ENCODE measurements at places on chromosomes 1 and 21.
A peak's percentile ranks its signal among the peaks of the same experiment; 100 is the strongest.

GRCh38 chr1:27111626-27112573, 43.0 kb downstream of the SLC9A1 start:
- peak; percentile 100 for DNase-seq

- DNase-seq, result no peak
Measured at GRCh38 chr1:198116069-198116468, 40.7 kb upstream of the NEK7 start.

GRCh38 chr1:36734356-36734755, 251.6 kb upstream of the CSF3R start:
- DNase-seq, result no peak

- DNase-seq, result no peak
Measured at GRCh38 chr1:3763351-3764125, 9.0 kb upstream of the SMIM1 start.

DNA sequence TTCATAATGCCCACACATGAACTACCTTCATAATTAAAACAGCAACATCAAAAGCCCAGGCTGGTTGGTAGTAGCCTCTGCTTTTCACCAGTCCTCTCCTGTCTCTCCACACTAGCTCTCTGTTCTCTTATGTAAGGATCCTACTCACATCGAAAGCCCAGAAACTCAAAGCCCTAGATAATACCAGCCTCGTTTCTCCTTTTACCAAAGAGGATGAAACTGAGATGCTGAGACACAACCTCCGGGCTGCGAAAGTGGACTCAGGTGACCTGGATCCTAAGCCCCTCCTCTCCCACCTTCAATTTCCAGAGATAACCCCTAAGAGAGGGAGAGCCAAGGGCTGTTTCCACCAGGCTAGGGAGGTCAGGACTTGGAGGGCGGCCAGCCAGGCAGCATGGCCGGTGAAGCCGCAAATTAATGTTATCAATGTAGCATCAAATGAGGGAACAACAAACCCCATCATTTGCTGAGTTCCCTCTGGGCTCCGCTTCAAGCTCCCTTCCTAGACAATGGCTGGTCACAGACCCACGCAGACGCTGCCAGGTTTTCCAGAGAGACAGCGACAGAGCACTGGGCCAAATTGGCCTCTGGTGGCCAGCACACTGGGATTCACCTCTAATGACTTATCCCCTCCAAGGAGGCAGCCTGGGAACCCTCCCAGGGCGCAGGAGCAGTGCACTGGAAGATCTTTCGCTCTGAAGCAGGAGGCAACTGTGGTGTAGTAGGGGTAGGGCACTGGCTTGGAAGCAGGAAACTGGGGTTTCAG, 20.7 kb upstream of the STMN1 start:
- DNase-seq, result no peak

Data from AG10803 (cell line).